ENCODE measurements at places on chromosomes 16 and 17. TPM values are rescaled to one million over a fixed set of nuclear protein-coding genes. Genes with fewer than 3 reads are reported as not detected.

GRCh38 chr16:23134274-23134673 is 15.0 kb downstream of the USP31 start:
- peaks cover 17% of the 10 kb centered on the region for H3K4me1 ChIP-seq
- no peak overlapping the region for H3K4me3 ChIP-seq
- peak; percentile 83 for DNase-seq
- H3K27me3 ChIP-seq = no peaks in the 10 kb centered on the region

GRCh38 chr16:53515259-53515658 is 12.2 kb upstream of the AKTIP start:
- H3K27me3 ChIP-seq = no peaks in the 10 kb centered on the region
- H3K36me3 ChIP-seq = no peaks in the 10 kb centered on the region
- peak; percentile 21 for DNase-seq
- no peaks in the 10 kb centered on the region for H3K4me1 ChIP-seq
- H3K4me3 ChIP-seq = no peak overlapping the region
- no peak overlapping the region for H3K27ac ChIP-seq

DNA sequence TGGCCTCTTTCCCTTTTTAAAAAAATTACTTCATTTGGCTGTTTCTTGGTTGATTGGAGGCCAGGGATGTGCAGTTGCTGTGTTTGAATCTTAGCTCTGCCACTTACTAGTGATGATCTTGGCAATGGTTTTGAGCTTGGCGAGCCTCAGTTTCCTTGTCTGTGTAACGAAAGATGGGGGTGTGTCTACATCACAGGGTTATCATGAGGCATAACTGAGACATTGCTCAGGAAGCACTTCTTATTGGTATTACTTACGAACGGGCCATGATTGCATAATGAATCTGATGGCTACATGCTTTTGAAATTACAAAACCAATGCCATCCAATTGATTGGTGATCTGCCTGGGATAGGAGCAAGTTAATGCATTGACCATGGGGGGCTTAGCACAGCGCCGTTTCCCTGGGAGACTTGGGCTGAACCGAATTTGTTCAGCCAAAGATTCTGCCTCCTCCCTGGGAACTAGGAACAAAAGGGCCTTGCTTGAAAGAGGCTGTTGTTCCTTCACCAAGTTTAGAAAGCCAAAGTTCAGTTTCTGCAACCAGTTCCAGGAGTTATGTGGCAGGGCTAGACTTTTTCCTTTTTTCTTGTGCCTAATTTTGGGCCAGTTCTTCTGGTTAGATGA is 21.9 kb downstream of the CMIP start:
- peaks cover 71% of the 10 kb centered on the region for H3K4me1 ChIP-seq
- H3K27me3 ChIP-seq = no peaks in the 10 kb centered on the region
- DNase-seq = no peak
- no peak overlapping the region for H3K4me3 ChIP-seq
- H3K36me3 ChIP-seq = peaks cover 5% of the 10 kb centered on the region

GRCh38 chr17:40295488-40296436 is 8.1 kb downstream of the CDC6 start:
- H3K36me3 ChIP-seq = no peaks in the 10 kb centered on the region
- H3K4me1 ChIP-seq = peaks cover 4% of the 10 kb centered on the region
- no peak overlapping the region for H3K27ac ChIP-seq
- H3K27me3 ChIP-seq = no peaks in the 10 kb centered on the region
- no peak overlapping the region for H3K4me3 ChIP-seq
- DNase-seq = no peak

CEP295NL gene
- 0.13 TPM for polyA plus RNA-seq

All from adrenal gland (tissue), 19 donors.